Stimulated activated CD8-positive, alpha-beta memory T cell treated with anti-CD3 and anti-CD28 coated beads, Interleukin-7, amount 100 ng/mL, for 4 hours (primary cell): ENCODE measurements at places on chromosomes 11 and 22.

GRCh38 chr22:22935056-22935545 lies 47.5 kb downstream of the IGLL5 start:
- DNase-seq, result no peak

- no peak for DNase-seq
These were observed 3.7 kb downstream of the RAC2 start for GRCh38 chr22:37240240-37240940.

GRCh38 chr11:122804161-122804560 lies 34.1 kb upstream of the CRTAM start:
- DNase-seq, result no peak

DNA sequence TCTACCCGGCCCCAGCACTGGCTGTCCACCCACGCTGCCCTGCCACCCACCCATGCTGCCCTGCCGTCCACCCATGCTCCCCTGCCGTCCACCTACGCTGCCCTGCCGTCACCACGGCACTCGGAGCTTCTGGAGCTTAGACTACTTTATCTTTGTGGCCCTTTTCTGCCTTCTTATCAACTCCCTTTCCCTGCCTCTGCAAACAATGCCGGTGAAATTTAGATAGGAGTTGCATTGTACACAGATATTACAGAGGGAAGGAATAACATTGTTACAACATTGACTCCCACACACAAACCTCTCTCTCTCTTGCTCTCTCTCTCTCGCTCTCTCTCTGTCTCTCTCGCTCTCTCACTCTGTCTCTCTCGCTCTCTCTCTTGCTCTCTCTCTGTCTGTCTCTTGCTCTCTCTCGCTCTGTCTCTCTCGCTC lies 33.7 kb upstream of the BRSK2 start:
- DNase-seq, result no peak

DNA sequence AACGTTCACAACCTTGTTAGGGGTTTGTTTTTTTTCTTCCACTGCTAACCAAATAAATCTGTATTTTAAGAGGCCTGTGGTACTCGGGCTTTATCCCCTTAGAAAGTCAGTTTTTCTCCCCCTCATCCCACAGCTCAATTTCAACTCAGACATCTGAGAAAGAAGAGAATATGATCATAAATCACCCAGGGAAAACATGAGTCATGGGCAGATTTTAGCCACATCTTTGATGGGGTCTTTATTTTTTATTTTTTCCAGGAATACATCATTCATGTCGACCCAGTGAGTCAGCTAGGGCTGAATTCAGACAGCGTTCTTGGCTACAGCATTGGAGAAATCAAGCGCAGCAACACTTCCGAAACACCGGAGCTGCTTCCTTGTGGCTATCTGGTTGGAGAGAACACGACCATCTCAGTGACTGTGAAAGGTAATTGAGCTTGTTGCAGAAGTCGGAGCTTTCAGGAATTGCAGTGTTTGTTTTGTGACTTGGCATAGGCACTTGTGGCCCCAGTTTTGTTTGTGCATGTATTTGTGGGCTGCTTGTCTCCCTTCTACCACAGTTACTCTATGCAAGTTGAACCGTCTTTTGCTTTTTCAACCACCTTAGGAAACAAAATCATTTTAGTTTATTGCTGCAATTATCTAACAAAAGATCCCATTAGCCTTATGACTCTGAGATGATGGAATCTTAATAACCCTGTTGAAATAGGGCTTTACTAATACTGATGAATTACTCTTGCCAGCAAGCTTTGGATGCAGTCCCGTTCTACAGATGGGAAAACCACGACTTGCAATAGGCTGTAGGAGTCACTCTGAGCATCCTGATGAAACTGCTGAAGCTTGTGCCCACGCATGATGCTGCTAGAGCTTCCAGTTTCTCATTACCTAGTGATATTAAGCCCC lies 62.7 kb downstream of the DBX1 start:
- no peak for DNase-seq

GRCh38 chr11:1150116-1150515 lies 7.6 kb upstream of the MUC5AC start:
- no peak for DNase-seq

DNA sequence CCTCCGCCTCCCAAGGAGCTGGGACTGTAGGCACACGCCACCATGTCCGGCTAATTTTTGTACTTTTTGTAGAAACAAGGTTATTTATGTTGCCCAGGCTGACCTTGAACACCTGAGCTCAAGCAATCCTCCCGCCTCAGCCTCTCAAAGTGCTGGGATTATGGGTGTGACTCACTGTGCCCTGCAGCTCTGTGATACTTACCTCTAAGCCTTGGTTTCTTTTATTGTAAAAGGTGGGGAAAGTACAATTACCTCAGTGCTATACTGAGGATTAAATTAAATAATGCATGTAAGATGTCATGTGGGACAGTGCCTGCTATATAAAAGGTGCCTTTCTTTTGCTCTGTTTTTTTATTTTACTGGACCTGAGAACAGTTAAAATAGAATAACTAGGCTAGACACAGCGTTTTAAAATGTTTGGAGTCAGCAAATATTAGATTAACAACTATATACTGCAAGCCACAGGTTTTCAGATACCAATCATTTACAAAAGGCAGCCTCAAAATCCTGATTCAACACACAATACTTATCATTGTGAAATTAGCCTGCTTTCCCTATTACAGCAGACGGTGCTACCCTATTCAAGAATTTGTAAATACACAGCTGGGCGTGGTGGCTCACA lies 30.0 kb downstream of the PRR14L start:
- no peak for DNase-seq

DNA sequence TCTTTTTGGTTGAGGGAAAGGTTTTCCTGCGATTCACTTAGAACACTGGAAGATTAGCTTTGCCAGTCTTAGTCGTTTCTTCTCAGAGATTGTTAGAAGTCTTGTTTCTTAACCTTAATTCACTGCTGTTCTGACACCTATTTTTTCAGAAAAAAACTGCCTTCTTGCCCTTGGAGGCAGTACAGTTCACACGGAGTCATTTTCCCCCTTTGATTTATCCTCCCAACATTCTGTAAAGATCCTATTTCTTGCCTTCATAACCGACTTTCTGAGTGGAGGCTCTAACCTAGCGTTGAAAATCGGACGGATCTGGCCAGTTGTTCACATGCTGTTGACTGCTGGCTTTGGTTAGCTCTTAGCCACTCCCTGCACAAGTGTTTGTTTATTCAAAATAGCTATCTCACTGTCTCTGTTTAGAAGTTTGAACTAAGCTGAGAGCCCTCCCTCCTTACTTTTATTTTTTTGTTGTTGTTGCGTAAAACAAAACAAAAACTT lies 737 bp downstream of the BCL2L13 start:
- no peak for DNase-seq

- DNase-seq, result no peak
These were observed 21.0 kb upstream of the SWAP70 start for GRCh38 chr11:9642894-9643293.

DNA sequence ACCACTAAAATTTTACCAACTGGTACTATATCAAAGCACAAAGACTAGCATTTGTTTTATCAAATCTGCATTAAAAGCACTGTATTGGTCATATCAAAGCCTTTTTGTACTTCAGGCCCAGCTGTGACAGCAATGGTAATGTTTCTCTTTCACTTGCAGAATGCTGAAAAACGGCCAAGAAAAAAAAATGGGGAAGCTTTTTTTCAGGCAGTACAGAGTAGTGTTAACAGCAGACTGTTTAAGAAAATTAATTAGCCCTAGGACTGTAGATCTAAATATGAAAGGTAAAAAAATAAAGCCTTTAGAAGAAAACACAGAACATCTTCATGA lies 33.3 kb downstream of the DENND5A start:
- DNase-seq, result no peak

- no peak for DNase-seq
These were observed 378.9 kb upstream of the ANO3 start for GRCh38 chr11:25953006-25953405.

DNA sequence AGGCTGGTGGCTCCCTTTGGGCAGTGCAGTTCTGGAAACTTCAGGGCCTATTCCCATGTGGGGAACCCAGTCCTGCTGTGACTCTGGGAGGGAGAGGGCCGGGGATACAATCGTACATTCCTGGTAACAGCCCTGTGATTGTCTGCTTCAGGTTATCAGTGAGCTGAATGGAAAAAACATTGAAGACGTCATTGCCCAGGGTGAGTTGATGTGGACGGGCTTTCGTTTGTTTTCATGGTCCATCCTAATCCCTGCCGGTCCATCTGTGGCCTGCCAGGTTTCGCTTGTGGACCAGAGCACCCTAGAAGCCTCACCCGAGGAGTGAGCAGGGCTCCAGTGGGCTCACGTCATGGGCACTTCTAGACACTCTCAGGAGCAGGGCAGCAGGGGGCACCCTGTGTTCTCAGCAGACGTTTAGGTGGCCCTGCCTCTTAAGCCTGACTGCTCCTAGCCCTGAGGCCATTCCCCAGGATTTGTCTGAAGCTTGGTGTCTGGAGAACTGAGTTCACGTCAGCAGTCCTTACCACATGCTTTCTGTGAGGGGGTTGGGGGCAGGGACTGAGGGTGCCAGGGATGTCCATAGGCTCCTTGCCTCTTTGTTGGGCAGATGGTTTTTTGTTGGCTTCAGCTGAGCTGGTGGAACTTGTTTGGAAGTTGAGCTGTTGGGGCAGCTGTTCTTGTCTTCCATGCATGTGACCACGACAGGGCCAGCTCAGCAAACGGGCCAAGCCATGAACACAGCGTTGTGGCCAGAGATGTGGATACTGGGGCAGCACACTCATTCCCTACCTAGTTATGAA lies 1.9 kb downstream of the RPLP2 start:
- no peak for DNase-seq

- no peak for DNase-seq
These were observed 24.1 kb downstream of the PTDSS2 start for GRCh38 chr11:473962-474785.

DNA sequence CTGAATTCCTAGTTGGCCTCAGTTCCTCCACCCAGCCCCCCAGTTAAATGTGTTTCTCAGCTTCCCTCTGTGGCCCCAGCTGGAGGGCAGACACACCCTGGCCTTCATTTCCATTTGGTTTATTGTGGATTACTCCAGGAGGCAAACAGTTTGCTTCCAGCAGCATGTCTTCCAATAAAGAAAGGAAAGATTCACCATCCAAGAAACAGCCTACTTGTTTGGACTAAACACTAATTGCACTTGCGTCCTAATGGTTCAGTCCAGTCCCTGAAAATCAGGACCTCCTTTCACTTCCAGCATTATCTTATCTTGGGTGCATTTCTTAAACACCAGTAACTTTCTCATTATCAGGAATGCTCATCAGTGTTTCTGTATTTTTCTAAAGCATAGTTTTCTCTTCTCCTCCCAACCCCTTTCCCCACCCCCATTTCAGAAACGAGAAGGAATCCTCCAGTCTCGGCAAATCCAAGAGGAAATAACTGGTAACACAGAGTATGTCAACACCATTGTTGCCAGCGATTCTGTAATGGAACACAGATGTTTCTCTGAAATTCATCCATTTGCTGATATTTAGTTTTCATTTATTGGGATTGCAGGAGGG lies 130.9 kb downstream of the PARVA start:
- DNase-seq, result no peak

DNA sequence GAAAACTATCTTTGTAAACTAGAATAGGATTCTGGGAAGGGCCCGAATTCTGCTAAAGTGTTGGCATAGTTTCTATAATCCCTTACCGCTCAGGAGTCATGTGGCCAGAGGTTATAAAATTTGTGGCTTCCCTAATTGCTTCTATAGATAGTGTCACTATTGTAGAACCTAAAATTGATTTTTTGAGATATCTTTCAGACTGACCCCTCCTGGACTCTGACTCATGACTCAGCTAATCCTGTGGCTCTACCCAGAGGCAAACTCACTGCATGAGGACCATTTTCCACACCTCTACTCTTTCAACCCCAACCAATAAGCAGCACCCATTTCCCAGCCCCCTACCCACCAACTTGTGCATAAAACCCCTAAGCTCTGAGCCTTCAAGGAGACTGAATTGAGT lies 61.8 kb upstream of the PRSS23 start:
- DNase-seq, result no peak

GRCh38 chr11:35223371-35223796 lies 84.4 kb downstream of the CD44 start:
- DNase-seq, result no peak

GRCh38 chr11:77175021-77175842 lies 47.2 kb downstream of the MYO7A start:
- DNase-seq, result no peak

GRCh38 chr11:1500466-1501420 lies 14.2 kb upstream of the MOB2 start:
- no peak for DNase-seq

GRCh38 chr11:76859708-76860227 lies 950 bp upstream of the ACER3 start:
- DNase-seq, result no peak

- DNase-seq, result no peak
These were observed 77.8 kb upstream of the CADM1 start for GRCh38 chr11:115581871-115582639.

GRCh38 chr11:119318240-119319135 lies 1.6 kb upstream of the MCAM start:
- no peak for DNase-seq

DNA sequence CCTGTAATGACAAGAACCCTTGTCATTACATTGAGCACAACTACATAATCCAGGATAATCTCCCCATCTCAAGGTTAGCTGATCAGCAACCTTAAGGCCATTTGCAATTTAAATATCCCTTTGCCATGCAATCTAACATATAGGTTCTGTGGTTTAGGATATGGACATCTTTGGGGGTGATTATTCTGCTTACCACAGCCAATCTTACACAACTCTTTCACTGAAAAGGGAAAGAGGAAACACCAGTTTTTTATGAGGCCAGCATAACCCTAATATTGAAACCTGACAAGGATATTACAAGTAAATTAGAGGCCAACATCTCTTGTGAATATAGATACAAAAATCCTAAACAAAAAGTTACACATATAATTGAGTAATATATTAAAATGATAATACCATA lies 78.5 kb downstream of the CYP2R1 start:
- no peak for DNase-seq

DNA sequence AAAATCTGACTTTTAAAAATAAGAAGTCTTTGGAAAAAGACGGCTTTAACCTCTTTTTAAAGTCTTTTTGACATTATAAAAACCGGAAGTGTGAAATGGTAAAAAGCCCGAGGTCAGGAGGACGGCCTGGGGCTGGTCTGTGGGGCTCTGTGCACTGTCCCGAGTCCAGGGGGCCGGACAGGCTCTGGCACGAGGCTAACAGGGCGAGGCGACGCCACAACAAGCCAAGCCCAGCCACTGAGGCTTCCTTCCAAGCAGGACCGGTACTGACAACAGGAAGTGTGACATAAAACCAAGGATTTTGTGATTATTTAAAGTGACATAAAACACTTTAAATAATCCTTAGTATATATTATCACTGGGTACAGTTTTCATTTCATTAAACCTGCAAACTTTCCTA lies 39.2 kb downstream of the BRD1 start:
- DNase-seq, result no peak

GRCh38 chr22:41603873-41604332 lies 14.3 kb upstream of the PMM1 start:
- DNase-seq, result peak; percentile 41

GRCh38 chr22:29090039-29090438 lies 17.2 kb downstream of the KREMEN1 start:
- DNase-seq, result no peak

- DNase-seq, result no peak
These were observed 73.3 kb downstream of the ENTHD1 start for GRCh38 chr22:39820256-39820655.
